ENCODE measurements at places on chromosomes 1 and 21. TPM values are rescaled to one million over a fixed set of nuclear protein-coding genes. Genes with fewer than 3 reads are reported as not detected.

Gene PDC
- not detected for total RNA-seq

Gene EPHB2
- total RNA-seq: 39.3 TPM

Gene VWA5B1
- total RNA-seq: not detected

Gene GAS5
- total RNA-seq: 253 TPM

Gene FCGR2B
- total RNA-seq: not detected

Gene SFN
- 30.1 TPM for total RNA-seq

Gene OR2L8
- total RNA-seq: not detected

Gene RGSL1
- total RNA-seq: not detected

Gene ADORA3
- not detected for total RNA-seq

Gene KCNJ15
- total RNA-seq: 0.16 TPM

Gene RCSD1
- 0.29 TPM for total RNA-seq

Gene VANGL2
- 6.3 TPM for total RNA-seq

Gene LDLRAD2
- total RNA-seq: not detected

Gene PBX1
- 11.7 TPM for total RNA-seq

Gene FAM72D
- total RNA-seq: 8.4 TPM

Gene LDLRAP1
- total RNA-seq: 8.0 TPM

Gene S100A7
- not detected for total RNA-seq

Gene CELA3B
- not detected for total RNA-seq

Gene INAVA
- 4.6 TPM for total RNA-seq

Gene CNIH3
- 15.4 TPM for total RNA-seq

Gene TMEM269
- total RNA-seq: not detected

Gene ATP1A4
- not detected for total RNA-seq

Gene NCAM2
- 4.8 TPM for total RNA-seq

Gene SLC6A9
- 0.40 TPM for total RNA-seq

Gene OR2T33
- not detected for total RNA-seq

Gene PLEKHN1
- total RNA-seq: 0.93 TPM

Gene LAPTM5
- not detected for total RNA-seq

Gene GPR153
- total RNA-seq: 4.1 TPM

Gene HMGB4
- not detected for total RNA-seq

Gene PDXK
- 330 TPM for total RNA-seq

Gene YOD1
- 5.1 TPM for total RNA-seq

Gene SLC44A3
- total RNA-seq: not detected

Gene LACTBL1
- total RNA-seq: not detected

Gene LCE3D
- total RNA-seq: not detected
